H1 (cell line): ENCODE measurements at places on chromosomes 1 and 21.

DNA sequence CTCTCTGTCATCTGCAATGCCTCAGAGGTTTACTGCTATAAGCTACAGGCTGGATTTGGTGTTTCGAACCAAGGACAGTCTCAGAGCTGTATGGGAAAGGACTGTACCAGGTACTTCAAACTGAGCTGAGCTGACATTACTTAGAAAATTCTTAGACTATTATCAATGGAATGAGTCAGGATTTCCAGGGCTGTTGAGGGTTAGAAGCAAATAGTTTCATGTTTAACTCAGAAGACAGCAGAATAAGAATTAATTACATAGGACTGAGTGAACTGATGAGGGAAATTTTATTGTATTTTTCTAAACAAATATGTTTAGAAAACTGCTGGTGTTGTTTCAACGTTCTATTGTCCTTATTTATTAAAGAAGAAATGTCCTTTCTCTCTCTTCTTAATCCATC, 74.3 kb upstream of the CAPZB start:
- no peak overlapping the region for H3K27ac ChIP-seq
- no peaks in the 10 kb centered on the region; the same call in 1 of the 2 replicates for H3K27me3 ChIP-seq
- H3K36me3 ChIP-seq: no peaks in the 10 kb centered on the region
- H3K4me1 ChIP-seq: no peaks in the 10 kb centered on the region

- DNase-seq: no peak
- no peak overlapping the region for H3K4me3 ChIP-seq
- H3K36me3 ChIP-seq: peaks cover 10% of the 10 kb centered on the region; the same call in 1 of the 2 replicates
- H3K4me1 ChIP-seq: no peaks in the 10 kb centered on the region
- no peak overlapping the region for H3K27ac ChIP-seq
- H3K27me3 ChIP-seq: no peaks in the 10 kb centered on the region
Measured at GRCh38 chr21:44948426-44949120, 8.7 kb downstream of the SLX9 start.

DNA sequence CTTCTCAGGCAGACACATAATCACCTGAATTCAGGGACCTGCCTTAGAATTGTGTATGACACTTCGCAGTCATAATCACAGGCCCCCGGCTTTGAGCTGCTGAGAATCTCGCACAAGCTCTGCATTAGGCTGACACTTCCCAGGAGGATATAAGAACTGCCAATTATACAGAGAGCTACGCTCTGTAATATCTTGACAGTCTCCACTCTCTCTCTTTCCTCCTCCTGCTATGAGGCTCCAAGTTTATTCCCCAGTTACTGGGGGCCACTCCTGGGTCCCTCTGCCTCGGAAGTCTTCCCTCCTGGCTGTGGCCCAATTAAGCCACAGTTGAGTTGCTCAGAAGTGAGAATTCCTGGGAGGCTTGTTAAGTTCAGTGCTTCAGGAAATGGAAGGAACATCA, 42.7 kb downstream of the EBNA1BP2 start:
- H3K27me3 ChIP-seq: no peaks in the 10 kb centered on the region
- DNase-seq: no peak
- no peak overlapping the region for H3K4me3 ChIP-seq
- H3K4me1 ChIP-seq: no peaks in the 10 kb centered on the region
- H3K27ac ChIP-seq: no peak overlapping the region

DNA sequence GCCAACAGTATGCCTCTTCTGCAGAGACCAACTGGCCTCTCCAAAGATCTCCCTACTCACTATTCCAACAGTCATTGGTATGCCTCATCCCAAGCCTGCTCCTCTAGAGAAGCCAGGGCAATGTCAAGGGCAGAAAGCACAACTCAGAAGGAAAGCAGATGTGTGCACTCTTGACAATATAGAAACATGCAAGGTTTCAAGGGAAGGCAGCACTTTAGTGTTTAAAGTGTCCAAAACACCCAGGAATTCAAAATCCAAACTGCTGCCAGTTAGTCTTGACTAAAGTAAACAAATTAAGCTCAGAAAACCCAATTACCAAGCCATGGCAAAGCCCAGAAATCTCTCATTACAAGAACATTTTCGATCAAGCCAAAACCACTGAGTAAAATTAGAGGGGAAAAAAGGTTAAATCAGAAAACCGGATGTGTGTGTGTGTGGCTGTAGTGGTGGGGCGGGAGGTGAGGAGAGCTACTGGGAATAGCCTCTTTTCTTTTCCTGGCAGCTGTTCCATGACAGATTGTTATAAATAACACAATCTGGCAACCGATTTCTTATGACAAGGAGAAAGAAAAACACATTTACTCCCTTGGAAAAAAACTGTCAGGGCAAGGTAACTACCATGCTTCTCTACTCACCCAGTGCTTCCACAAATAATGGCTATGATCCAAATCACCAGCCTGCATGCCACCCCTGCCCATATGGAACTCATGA, 39.2 kb downstream of the EIF2B3 start:
- DNase-seq: no peak
- no peak overlapping the region for H3K27ac ChIP-seq
- no peaks in the 10 kb centered on the region for H3K27me3 ChIP-seq
- H3K4me3 ChIP-seq: no peak overlapping the region
- no peaks in the 10 kb centered on the region for H3K36me3 ChIP-seq

- no peak overlapping the region for H3K4me3 ChIP-seq
- no peak for DNase-seq
- no peaks in the 10 kb centered on the region for H3K4me1 ChIP-seq
- H3K27ac ChIP-seq: no peak overlapping the region
- no peaks in the 10 kb centered on the region for H3K27me3 ChIP-seq
Measured at GRCh38 chr1:163290025-163290640, 31.6 kb upstream of the NUF2 start.

DNA sequence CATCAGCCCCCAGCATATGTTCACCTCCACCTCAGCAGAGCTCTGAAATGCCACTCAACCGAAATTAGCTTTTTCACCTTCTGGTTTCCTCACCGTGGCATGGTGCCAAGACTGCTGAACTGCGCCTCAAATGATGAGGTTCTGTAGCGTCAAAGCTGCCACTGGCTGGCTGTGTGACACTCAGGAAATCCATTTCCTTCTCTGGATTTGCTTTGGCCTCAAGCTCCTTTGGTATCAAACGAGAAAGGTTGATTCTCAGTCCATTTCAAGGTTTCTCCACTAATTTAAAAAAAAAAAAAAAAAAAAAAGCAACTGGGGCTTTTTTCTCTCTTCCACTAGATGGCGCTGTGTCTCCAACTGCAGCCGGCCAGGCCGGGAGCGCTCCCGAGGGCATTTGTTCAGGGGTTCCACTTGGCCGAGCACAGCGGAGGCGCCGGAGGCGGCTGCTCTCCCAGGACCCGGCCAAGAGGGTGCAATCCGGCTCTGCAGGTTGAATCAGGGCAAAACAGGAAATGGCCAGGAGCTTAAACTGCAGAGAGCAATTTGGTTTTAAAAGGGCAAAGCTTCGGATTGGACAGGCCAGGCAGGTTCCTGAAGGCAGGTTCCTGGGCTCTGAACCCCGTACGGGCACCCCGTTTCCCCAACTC, 26.5 kb upstream of the PLA2G2C start:
- H3K4me3 ChIP-seq: no peak overlapping the region
- no peaks in the 10 kb centered on the region; the same call in 1 of the 2 replicates for H3K27me3 ChIP-seq
- H3K4me1 ChIP-seq: peaks cover 2% of the 10 kb centered on the region; the same call in 1 of the 2 replicates
- no peak overlapping the region for H3K27ac ChIP-seq
- H3K36me3 ChIP-seq: no peaks in the 10 kb centered on the region

DNA sequence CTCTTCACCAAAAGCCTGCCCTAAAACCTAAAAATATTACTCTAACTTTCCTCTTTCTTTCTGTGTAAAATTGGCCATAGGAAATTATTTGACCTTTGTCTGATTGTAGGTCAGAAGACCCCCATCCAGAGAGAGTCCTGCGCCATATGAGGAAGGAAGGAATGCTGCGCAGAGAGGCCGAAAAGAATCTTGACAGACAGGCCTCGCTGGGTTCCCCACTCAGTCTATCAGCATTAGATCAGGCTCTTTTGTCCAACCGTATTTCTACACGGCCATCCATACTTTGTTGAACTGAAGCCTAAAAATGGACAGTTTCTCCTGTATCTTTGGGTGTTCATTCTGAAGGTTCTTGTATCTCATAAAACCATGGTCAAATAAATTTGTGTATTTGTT, 4.3 kb upstream of the SLC30A2 start:
- peaks cover 42% of the 10 kb centered on the region for H3K27me3 ChIP-seq
- H3K4me3 ChIP-seq: no peak overlapping the region

DNA sequence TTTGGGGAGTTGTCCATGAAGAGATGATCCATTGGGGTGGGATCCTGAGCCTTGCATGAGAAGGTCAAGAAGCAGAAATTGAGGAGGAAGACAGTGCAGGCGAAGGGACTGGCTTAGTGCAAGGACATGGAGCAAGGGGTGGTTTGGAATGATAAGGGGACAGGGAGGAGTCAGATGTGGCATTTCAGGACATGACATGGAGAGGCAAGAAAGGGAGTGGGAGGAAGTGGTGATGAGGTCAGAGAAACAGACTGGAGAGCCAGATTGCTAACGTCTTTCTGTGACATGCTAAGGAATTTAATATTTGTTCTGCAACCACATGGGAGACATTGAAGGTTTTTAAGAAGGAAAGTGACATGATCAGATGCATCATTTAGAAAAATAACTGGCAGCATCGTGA, 346.8 kb upstream of the FMN2 start:
- no peaks in the 10 kb centered on the region for H3K36me3 ChIP-seq
- DNase-seq: no peak
- no peak overlapping the region for H3K4me3 ChIP-seq
- no peaks in the 10 kb centered on the region for H3K27me3 ChIP-seq

GRCh38 chr1:227192163-227192562, 126.1 kb downstream of the CDC42BPA start:
- H3K4me1 ChIP-seq: 0 out of 2 replicates have a peak, but pooled peaks cover 2% of the 10 kb centered on the region
- no peak overlapping the region for H3K27ac ChIP-seq
- H3K4me3 ChIP-seq: no peak overlapping the region
- H3K27me3 ChIP-seq: no peaks in the 10 kb centered on the region
- no peaks in the 10 kb centered on the region for H3K36me3 ChIP-seq

GRCh38 chr1:81592233-81592632, 208.5 kb upstream of the ADGRL2 start:
- no peak for DNase-seq
- H3K4me1 ChIP-seq: no peaks in the 10 kb centered on the region
- no peak overlapping the region for H3K27ac ChIP-seq
- no peak overlapping the region for H3K4me3 ChIP-seq

- H3K27ac ChIP-seq: no peak overlapping the region
- no peaks in the 10 kb centered on the region for H3K27me3 ChIP-seq
- no peaks in the 10 kb centered on the region for H3K36me3 ChIP-seq
- H3K4me1 ChIP-seq: no peaks in the 10 kb centered on the region
Measured at GRCh38 chr1:158679289-158679688, 7.2 kb downstream of the SPTA1 start.

GRCh38 chr1:231584921-231585320, 41.7 kb upstream of the DISC1 start:
- H3K27ac ChIP-seq: no peak overlapping the region
- no peak for DNase-seq
- H3K27me3 ChIP-seq: no peaks in the 10 kb centered on the region
- no peak overlapping the region for H3K4me3 ChIP-seq

- peaks cover 15% of the 10 kb centered on the region for H3K4me1 ChIP-seq
- no peaks in the 10 kb centered on the region for H3K36me3 ChIP-seq
- H3K27ac ChIP-seq: peak within 1 kb of the TSS; percentile 76; the same call in 1 of the 2 replicates
- peak within 1 kb of the TSS; percentile 88 for H3K4me3 ChIP-seq
- H3K27me3 ChIP-seq: no peaks in the 10 kb centered on the region
- DNase-seq: no peak
Measured at GRCh38 chr1:202807926-202808757, at the start of gene KDM5B. Gene KDM5B (minus strand): TSS chr1:202808421. CDS start chr1:202808305, 116 bp downstream.

DNA sequence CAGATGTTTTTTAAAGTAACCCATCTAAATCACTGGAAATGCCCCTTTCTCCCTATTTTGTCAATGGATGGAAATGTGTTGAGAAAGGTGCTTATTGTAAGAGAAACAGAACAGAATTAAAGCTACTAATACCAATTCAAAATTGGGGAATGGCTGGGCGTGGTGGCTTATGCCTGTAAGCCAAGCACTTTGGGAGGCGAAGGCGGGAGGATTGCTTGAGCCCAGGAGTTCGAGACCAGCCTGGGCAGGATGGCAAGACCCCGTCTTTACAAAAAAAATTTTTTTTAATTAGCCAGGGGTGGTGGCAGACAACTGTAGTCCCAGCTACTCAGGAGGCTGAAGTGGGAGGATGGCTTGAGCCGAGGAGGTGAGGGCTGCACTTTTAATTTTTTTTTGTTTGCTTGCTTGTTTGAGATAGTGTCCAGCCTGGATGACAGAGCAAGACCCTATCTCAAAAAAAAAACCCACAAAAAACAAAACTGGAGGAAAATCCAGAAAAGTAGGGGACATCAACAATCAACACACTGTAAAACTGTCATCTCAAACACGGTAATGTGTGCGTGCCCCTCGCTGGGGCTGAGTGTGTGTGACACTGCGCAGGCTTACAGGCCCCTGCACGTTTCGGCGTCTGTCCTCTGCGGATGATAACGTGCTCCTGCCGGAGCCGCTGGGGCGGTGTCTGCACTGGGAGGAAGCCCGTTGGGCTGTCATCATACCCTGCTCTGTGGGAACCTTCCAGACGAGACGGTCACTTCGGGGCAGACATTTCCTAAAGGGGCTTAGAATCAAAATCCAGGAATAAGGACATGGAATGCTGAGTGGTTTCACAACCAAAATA, 11.6 kb upstream of the POFUT2 start:
- peaks cover 10% of the 10 kb centered on the region; the same call in 1 of the 2 replicates for H3K4me1 ChIP-seq
- H3K4me3 ChIP-seq: no peak overlapping the region
- no peak for DNase-seq
- H3K27ac ChIP-seq: no peak overlapping the region

GRCh38 chr1:117284399-117285215, 73.9 kb upstream of the VTCN1 start:
- no peaks in the 10 kb centered on the region for H3K27me3 ChIP-seq
- DNase-seq: no peak
- no peaks in the 10 kb centered on the region for H3K4me1 ChIP-seq
- no peak overlapping the region for H3K4me3 ChIP-seq
- H3K27ac ChIP-seq: no peak overlapping the region
- H3K36me3 ChIP-seq: no peaks in the 10 kb centered on the region
